T-helper 2 cell (primary cell): ENCODE measurements at places on chromosomes 1 and 21.

- no peak for DNase-seq
Observed at GRCh38 chr1:174031099-174031498, 8.9 kb upstream of the RC3H1 start.

DNA sequence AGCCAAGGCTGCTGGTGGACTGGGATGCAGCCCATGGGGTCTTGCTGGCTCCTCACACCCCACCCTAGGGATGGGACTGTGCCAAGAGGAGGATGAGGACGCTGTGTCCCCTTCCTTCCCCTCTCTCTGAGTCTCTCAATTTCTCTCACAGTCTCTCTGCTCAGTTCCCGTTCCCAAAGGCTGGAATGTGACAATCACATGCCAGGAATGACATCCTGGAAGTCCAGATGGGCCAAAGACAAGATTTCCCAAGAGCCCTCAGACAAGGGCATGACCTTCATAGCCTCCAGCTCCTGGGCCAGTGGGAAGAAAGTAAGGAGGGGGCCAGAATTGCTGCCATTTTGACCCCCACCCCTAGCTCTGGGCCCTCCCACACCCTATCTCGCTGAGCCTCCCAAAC is 7.6 kb upstream of the CDCP2 start:
- no peak for DNase-seq

DNA sequence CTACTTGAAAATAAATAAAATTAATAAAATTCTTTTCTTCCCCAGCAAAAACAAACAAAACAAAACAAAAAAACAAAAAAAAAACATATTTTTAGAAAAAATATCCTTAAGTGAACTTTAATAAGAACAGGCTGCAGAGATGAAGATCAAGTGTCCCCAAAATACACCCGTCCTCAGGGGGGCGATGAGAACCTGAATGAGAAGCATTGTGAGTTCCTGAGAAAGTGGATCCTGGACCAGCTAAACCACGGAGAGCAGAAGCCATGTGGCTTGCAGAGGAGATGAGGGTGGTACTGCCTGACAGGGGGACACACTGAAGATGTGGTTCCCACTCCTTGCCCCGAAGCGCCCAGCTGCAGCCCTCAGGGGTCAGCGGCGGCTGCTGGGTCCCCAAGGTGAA is 89.3 kb downstream of the ITPKB start:
- no peak for DNase-seq

DNA sequence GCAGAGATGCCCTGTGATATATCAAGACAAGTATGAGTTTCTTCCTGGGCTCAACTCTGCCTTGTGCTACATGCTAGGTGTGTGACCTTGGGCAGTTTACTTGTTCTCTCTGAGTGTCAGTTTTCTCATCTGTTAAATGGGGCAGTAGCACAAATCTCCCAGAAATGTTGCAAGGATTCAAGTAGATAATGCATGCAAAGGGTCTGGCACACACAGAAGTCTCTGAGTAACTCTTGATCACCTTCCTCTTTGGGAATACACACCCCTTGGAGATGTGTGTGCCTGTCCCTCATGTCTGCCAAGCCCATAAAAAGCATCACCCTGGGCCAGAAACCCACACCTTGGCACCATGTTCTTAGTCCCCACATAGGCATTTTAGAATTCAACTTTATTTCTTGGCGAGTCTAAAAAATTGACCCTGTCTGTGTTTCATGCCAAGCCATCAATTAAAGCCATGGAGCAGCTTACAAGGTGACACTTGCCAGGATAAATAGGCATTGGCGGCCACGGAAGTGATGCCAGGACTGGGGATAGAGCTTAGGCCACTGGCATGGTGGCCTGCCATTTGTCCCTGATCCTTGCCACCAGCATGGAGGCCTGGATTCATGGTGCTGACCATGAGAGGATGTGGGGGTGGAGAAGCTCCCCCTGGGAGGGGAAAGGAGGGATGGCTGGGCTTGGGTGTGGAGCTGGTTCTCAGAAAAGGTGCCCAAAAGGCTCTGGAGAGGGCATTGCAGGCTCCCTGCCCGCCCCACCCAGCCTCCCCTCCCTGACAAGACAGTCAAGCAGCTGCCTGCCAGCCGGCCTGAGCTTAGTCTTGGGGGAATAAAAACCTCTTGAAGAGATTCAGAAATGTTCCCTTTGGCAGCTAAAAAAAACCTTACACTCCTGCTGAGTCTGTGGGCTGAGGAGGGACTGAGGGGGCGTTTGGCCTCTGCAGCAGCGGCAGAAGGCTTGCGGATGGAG is 118.0 kb upstream of the IPO9 start:
- DNase-seq = no peak
